ENCODE measurements at places on chromosomes 6 and 20.
A peak's percentile ranks its signal among the peaks of the same experiment; 100 is the strongest.

DNA sequence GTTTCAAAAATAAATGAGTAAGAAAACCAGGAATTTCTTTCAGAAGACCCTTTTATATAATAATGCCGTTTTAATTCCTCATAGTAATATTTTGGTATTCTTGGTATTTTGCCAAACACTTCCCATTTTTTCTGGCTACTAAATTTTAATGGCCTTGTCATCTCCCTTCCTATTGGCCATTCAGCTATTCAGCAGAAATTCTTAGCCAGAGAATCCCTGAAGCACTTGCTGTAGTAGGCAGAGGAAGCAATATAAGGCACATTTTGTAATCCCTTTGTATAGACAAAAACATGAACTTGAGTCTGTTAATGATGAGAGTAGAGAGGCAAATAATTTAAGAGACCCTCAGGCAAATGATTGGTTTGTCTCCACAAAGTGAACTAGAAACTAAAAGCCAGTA lies 118.4 kb upstream of the LAMP5 start:
- no peak for DNase-seq

- DNase-seq: no peak
These were observed 68.5 kb upstream of the TENT5A start for GRCh38 chr6:81820980-81821379.

GRCh38 chr20:47392015-47392720 lies 35.7 kb upstream of the ZMYND8 start:
- DNase-seq: no peak

DNA sequence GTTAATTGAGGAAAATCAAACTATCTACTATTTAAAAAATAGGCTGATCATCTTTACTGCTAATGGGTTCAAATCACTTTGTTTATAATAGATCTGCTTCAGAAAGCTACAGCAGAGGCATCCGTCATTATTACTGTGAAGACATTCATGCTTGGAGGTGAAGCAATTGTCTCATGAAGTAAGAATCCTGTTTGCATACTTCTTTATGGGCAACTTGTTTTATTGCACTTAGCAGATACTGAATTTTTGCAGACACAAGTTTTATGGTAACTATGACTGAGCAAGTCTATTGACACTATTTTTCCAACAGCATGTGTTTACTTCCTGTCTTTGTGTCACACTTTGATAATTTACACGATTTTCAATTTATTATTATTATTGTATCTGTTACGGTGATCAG lies 573.9 kb downstream of the RFPL4B start:
- no peak for DNase-seq

- peak; percentile 93 for DNase-seq
These were observed at the start of gene RBM39 for GRCh38 chr20:35741892-35742740. Gene RBM39 (minus strand): TSS chr20:35742260. CDS start chr20:35740874, 1,386 bp downstream.

DNA sequence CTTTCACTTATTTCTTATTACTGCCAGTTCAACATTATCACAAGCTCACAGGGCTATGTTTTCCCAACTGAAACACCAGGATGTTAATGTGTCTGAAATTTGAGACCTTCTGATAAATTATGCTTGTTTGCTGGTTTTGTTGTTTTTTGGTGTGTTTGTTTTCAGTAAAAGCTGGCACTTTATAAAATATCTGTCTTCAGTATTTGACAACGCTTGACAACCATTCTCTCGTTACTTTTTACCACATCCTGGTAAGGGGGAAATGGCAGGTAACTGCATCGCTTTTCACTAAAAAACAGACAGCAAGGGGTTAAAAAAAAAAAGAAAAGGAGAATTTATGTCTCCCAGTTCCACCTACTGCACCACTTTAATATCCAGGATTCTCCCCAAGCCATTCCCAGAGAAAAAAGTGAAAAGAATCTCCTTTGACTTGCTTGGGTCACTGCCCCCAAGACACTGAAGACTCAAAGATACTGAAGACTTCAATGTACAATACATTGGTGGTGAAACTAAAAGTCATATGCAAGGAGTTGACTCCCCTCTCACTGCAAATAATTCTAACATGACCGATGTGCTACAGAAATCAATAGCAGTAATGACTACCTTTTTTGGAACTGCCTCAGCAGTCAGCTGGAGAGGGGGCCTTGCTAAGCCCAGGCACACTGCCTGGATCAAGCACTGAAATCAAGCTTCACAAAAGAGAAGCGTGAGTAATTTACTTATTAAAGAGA lies 88.9 kb downstream of the HIVEP2 start:
- DNase-seq: no peak

DNA sequence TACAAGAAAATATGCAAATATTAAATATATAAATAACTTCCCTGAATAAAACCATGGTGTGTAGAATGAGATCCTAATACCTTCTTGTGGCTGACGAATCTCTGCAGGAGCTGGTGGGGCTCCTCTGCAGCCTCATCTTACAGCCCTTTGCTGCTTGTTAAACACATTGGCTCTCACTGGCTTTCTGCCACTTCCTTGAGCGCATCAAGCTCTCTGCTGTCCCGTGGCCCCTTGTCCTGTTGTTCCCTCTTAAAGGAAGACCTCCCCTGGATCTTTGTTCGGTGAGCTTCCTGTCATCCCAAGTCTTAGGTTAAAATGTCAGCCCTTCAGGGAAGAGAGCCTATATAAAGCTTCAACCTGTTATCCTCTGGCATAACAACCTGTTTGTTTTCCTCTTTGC lies 519.6 kb downstream of the DOK5 start:
- DNase-seq: no peak

GRCh38 chr6:21163838-21164180 lies 429.7 kb upstream of the SOX4 start:
- DNase-seq: no peak

- peak; percentile 7 for DNase-seq
These were observed 696 bp upstream of the SIRPA start for GRCh38 chr20:1894471-1894950.

DNA sequence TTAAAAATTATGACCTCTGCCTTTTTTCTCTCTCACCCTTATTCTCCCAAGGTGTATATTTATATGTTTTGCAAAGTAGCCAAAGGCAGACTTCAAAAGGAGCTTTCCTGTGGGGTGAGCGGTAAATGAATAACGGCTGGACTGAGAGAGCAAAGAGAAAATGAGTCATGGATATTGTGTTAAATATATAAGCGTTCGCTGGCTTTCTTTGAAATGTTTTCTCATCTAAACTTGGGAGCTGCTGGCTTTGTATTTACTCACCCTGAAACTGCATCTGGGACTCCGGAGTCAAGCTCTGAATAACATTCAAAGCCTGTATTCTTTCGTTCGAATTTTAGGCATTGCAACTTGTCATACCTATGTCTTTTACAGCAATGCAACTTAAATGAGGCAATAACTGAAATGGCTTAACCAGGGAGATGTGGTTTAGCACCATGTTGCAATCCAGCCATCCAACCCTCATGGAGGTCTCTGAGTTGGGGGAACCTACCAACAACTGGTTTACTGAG lies 32.0 kb downstream of the ATXN1 start:
- DNase-seq: no peak

DNA sequence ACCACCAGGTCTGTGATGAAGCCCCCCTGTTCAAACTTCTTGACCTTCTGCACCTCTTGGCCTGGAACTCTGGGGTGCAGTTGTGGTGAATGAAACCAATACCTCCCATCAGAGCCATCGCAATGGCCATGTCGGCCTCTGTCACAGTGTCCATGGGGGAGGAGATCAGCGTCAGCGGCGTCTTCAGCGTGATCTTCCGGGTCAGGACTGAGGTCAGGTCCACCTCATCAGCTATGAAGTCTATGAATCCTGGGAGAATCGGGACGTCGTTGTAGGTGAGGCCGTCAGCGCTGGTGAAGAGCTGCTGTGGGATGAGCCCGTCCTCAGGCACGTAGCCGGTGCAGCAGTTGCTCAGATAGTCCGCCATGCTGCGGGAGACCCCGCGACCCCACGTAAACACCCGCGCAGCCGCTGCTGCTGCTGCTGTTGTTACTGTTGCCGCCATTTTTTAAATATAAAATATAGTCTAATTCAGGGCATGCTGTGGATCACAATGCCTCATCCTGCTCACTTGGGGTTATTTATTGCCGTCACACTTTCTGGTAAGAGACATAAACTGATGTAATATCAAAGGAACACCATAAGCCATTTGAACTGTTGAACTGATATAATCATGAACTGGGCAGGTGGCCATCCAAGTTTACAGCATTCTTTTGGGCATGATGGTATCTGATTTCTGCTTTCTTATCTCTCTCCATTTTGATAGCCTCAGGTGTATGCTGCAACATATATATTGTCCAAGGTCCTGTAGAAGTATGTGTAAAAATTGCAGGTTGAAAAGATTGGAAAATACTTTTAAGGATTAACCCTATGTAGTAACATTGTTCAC lies 18.7 kb upstream of the RNF144B start:
- DNase-seq: no peak

DNA sequence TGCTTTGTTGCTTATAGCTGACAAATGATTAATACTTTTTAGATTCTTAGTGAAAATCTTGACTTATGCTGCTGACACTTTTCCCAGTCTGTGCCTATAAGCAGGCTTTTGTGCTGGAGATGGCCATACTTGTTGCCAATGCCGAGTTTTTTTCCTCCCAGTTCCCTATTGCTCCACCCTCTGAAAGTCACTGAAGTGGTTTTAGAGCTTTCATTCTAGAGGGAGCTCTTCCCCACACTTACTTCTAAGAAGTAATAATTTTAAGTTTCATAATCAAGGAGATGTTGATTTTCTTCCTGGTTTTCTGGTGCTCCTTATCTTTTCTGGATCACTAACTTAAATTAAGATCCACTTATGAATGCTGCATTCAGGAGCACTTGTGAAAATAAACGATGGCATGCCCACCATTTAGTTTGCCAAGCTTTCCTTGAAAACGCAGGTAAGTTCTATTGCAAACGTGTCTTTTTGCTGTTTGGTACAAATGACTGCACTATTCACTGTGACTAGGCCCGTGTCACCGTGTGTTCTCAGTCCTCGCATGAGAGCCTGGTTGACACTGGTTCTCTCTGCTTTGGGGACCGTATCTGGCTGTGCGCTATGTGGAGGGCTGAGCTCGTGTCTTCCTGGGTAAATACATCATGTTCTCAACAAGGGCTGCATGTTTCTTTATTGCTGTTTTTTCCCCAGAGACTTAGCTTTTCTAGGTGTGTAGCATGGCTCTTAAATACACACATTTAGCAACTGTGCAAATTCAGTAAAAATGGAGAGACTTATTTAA lies 50.2 kb downstream of the GFRA4 start:
- no peak for DNase-seq

DNA sequence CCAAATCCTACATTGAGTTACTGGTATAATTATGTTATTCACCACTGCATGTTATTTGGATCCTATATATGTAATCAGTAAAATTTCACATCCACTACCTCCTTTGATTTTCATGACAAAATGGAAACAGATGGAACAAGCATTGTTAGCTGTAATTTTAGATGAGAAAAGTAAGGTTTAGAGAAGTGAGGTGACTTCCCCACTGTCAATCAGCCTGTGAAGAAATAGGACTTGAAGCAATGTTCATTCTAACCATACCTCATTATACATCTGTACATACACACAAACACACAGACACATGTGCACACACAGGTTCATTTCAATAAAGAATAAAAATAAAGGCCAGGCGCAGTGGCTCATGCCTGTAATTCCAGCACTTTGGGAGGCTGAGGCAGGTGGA lies 23.7 kb upstream of the QKI start:
- DNase-seq: no peak

DNA sequence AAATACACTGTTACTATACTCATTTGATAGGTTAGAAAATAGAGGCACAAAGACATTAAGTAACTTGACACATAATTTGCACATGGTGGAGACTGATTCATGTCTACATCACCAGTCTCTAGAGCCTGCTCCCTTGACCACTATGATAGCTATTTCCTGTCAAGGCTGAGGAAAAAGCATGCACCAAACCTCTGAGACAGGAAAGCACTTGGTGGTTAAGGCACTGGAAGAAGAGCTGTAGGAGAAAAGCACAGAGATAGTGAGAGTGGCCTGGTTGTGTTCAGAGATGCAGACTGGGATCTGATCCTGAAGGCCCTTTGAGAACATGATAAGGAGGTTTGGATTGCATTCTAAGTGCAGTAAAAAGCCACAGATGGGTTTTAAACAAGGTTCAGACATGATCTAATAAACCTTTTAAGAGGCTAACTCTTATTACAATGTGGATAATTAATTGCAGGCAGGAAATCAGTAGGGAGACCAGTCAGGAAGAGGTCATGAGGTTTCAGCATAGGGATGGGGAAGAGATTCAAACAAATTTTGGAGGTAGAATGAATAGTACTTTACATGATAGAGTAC lies 168.9 kb downstream of the PHF3 start:
- DNase-seq: no peak

DNA sequence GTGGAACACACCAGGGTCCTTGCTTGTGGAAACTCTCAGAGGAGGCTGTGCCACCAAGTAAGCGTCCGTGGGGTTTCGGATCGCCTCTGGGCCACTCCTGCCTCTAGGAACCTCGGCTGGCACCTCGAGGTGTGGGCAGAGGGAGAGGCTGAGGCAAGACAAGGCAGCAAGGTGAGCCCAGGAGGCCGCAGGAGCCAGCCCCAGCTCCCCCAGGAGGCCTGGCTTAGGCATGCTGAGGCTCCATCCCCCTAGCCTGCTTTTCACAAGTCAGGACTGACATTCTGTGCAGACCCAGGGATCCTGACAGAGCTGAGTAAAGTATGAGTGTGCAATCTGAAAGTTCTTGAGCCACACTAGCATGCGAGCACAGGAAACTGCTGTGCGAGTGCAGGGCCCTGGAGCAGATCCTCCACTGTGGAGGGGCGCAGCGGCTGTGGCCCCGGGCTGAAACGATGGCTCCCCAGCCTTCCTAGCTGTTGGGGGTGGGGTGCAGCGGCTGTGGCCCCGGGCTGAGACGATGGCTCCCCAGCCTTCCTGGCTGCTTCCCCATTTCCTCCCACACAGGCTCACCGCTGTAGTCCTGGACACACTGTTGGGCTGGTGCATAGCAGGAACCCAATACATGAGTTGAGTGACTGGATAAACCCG lies 75.2 kb upstream of the CD93 start:
- no peak for DNase-seq

DNA sequence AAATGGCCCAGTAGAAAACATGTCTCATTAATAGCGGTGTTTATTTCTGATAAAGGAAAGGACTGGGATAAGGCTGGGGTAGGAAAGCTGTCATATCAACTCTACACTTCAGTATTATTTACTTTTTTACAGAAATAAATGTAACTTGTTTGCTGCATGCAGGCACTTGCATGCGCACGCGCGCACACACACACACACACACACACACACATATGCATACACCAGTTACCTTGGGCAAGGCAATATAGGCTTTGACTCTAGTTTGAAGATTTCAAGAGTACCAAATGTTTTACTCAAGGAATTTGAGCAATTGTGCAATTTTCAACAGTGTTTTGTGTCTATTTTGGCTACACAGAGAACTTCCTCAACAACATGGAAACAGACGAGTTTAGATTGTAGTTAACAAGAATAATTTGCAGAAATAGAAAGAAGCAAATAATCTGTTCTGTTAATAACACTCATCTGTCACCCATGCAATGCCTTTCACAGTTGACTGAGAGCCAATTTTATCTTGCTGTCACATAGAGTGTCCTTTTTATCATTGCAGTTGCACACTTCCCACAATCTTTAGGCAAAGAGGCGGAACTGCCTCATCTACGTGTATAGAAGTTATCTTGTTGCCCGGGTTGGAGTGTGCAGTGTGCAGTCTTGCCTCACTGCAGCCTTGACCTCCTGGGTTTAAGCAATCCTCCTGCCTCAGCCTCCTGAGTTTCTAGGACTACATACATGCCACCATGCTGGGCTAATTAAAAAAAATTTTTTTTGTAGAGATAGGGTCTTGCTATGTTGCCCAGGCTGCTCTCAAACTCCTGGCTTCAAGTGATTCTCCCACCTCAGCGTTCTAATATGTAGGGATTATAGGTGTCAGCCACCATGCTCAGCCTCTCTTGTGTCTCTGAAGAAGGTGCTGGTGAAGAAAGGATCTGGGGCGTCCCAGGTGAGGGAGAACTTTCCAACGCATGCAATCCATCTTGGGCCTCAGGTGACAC lies 74.8 kb upstream of the SHLD1 start:
- DNase-seq: no peak

Data from naive thymus-derived CD8-positive, alpha-beta T cell (primary cell).